ENCODE measurements at places on chromosomes 4 and X. TPM values are rescaled to one million over a fixed set of nuclear protein-coding genes. Genes with fewer than 3 reads are reported as not detected.

DNA sequence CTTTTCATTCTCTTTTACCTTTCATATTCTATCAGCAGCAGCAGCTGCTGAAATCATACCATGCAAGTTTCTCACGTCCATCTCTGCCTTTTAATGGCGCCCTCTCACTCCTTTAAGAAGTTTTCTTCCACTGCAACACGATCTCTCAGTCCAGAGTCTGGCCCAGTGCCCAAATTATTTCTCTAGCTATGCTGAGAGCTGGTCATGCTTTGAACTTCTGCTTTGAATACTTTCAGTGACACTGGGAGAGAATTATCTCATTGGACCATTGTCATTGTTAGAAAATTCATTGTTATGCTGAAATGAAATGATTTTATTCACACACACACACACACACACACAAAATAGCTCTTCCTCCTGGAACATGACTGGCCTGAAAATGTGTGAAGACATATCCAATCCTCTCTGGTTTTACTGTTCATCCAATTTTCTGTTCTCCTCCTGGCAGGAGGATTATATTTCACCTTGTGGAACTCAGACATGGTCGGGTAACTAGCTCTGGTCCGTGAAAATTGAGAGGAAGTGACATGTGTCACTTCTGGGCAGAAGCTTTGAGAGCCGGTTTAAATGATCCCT, 1.3 kb upstream of the PDHA1 start:
- peak; percentile 69 for DNase-seq

DNA sequence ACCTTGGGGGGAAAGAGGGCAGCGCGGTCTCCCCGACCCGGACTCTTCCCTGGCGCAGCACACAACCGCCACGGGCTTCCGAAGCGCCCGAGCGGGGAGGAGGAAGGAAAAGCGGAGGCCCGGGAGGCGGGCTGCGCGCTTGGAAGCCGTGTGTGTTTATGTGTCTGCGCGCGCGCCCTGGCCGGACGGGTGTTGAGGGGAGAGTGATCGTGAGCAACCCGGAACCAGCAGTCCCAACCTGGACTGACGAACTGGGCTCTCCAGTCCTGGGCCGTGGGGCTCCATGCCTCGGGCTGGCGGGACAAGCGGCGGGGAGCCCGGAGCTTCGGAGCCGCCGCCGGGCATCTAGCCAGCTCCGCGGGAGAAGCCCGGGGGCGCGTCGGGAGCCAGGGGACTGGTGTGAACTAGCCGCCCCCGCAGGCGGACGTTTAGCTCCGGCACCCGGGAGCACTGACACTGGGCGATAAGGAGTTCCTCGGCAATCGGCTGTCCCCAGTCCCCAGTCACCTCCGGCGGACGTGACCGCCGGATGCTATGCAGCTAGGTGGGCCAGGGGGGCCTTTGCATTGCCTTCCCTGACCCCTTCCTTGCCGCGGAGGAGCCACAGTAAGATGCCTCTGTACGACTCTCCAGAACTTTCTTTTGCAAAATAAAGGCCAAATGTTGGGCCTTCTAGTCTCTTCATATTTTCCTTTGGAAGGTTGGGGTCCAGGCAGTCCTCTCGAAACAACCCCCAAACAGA, 74.8 kb upstream of the BCOR start:
- DNase-seq = peak; percentile 76

GRCh38 chr4:147991543-147992283, 259.8 kb downstream of the ARHGAP10 start:
- DNase-seq = no peak

- no peak for DNase-seq
Measured at GRCh38 chrX:43881410-43882293, 598 bp downstream of the MAOB start.

GRCh38 chr4:633976-634598, 8.7 kb downstream of the PDE6B start:
- no peak for DNase-seq

- DNase-seq = no peak
Measured at GRCh38 chr4:123349421-123350190, 47.0 kb upstream of the SPRY1 start.

- no peak for DNase-seq
Measured at GRCh38 chr4:160127211-160127610, 1024.3 kb downstream of the RAPGEF2 start.

DNA sequence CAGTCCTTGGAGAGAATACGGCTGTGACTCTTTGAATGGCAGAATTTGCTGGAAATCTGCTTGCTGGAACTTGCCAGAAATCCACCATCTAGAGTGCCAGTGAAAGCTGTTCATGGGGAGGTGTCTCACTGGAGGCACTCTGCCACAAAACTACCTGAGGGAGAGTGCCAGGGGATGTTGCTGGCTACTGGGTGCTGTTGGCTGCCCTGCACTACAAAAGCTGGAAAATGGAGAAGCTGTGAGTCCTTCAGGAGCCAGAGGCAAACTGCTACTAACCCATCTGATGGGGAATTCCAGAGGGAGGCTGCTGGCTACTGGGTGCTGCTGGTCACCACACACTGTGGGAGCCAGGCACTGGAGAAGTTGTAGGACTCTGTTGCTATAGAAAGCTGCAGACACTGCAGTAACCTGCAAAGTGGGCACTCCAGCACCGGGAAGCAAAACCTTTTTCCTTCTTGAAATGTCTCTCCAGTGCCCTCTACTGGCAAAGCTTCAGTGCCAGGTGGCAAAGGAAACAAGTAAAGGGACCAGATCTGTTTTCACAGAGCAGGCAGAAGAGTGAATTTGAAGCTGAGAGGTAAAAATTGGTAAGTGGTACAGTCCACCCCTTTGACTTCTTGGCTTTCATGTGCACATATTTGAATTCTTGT, 47.8 kb upstream of the HSD17B10 start:
- DNase-seq = peak; percentile 65

DNA sequence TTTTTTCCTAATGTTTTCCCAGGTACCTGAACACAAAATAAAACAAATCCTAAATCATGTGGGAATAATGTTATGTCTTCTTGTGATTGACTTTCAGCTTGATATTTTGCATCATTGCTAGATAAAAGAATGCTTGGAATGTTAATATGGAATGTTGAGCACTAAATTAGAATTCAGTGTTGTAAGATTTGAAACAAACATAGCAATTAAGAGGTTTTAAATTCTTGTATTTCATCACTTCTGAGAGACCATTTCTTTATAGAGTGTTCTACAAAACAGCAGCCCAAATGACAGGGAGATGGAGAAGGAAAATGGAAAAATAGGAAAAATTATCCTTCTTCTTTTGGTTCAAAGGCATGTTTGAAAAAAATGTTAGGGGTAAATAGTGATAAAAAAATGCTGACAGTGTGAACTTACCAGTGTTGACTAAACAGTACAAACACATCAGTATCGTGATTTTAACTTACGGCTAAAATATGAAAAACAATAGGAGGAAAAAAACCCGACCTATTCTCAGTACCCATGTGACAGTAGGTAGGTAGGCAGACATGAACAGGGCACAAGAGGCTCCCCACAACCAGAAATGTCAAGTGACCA, 102.6 kb upstream of the PDE5A start:
- no peak for DNase-seq

DNA sequence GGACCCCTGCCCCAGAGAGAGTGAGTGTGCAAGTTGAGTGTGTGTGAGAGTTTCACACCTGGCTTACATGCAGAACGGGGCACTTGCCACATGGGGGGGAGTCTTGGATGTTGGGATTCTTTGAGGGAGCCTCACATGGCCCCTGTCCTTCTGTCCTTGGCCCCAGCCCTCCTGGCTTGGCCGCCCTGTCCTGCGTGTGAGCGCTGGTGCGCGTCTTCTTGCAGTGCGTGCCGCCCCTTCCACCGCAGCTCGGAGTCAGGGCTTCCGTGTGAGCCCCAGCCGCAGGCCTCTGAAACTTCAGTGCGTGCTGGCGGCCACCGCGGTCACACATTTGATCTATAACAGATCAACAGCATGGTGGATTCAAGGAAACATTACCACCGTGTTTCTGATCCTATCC, 30.1 kb upstream of the HGFAC start:
- DNase-seq = no peak

DNA sequence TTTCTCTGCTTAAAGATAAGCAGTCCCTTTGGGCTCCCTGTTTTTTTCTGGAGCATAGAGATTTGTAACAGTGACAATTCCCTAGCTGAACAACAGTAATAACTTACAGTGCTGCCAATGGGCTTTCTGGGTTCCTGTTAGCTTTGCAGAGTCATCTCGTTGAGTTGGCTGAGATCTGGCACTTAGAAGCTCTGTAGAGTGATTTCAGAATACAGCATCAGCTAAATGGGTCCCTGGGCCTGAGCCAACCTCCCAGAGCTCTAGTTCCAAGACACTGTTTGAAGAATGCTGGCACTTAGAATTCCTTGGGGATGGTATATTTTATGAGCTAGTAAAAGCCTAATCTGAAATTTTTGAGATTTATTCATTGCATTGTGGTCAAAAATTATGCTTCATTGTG, 43.5 kb upstream of the SERTM2 start:
- DNase-seq = peak; percentile 43

- peak; percentile 77 for DNase-seq
Measured at GRCh38 chr4:70895811-70896491, 6.2 kb upstream of the MOB1B start.

GRCh38 chr4:171157462-171158082, 655.6 kb upstream of the GALNTL6 start:
- no peak for DNase-seq

DNA sequence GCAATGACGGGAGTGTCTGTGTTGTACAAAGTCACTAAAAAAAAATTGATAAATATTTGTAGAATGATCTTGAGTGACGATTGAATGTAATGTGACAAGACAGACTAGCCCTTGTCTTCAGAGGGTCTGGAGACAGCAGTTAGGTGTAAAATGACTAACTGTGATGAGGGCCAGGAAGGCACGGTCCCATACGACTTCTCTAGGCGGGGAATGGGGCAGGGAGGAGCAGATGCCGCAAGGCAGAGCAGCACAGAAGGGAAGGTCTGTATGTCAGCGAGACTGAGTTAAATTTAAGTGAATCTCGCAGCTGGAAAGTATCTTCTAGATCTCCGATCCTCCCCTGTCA, 405 bp downstream of the CENPE start:
- no peak for DNase-seq

GRCh38 chr4:138910195-138910913, 105.2 kb upstream of the NOCT start:
- peak; percentile 32 for DNase-seq

DNA sequence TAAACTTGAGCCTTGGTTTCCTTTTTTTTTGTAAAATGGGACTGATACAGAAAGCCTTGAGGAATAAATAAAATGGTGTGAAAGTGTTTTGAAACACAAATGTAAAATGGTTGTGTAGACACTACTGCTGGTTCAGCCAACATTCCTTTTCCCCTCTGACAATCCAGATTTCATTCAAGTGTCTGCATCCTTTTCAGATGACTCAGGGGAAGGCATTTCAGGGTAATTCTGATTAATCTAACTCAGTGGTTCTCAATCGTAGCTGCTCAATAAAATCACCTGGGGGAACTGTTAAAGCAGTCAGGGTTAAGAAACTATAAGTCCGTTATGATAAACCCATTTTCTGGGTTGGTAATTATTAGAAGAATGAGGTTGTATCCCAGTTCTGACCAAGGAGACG, 4.6 kb downstream of the ARHGAP10 start:
- no peak for DNase-seq

- DNase-seq = no peak
Measured at GRCh38 chr4:24209906-24210305, 320.1 kb upstream of the PPARGC1A start.

DNA sequence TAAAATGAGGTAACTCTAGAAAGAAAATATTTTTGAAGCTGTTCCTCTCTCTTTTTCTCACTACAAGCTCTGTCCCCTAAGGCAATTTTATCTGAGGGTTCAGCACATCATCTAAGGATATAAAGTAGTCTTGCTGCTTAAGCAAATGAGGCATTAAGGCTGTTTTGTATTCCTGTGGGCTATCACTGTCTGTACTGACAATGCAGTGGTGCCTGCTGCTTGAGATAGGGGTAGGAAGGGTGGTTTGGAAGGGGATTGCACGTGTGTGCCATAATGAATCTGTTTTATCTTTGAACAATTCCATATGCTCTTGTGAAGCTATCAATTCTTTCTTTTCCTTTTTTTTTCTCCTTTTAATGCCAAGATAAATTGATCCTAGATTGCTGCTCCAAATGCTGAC, 128.0 kb upstream of the ATOH1 start:
- DNase-seq = no peak

DNA sequence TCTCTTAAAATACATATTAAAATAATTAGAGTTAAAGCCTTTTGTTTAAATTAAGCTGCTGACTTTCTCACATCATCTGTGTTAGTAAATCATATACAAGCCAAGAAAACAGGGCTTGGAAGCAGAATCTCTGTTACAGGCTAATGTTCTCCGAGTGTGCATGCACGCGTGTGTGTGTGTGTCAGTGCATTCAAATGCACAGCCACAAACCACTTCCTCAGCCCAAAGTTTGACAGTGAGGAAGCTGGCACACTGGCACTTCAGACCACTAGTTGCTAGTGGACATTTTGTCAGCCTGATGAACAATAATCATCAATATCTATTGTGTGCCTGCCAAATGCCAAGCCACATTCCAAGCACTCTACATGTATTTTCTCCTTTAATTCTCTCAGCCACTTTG, 5.6 kb downstream of the MAOB start:
- DNase-seq = no peak

Gene NDP
- 1.1 TPM for total RNA-seq

Gene BEX1
- 0.51 TPM for total RNA-seq

Gene THAP6
- 16.3 TPM for total RNA-seq

Gene CSAG1
- not detected for total RNA-seq

Gene GAGE12F
- total RNA-seq = not detected

Gene MAGEC2
- total RNA-seq = not detected

Gene FABP2
- total RNA-seq = not detected

Gene SHROOM2
- total RNA-seq = 2.6 TPM
